ENCODE measurements at places on chromosomes 2 and 18.

GRCh38 chr2:241708879-241709278, 7.0 kb downstream of the ING5 start:
- no peak for DNase-seq

DNA sequence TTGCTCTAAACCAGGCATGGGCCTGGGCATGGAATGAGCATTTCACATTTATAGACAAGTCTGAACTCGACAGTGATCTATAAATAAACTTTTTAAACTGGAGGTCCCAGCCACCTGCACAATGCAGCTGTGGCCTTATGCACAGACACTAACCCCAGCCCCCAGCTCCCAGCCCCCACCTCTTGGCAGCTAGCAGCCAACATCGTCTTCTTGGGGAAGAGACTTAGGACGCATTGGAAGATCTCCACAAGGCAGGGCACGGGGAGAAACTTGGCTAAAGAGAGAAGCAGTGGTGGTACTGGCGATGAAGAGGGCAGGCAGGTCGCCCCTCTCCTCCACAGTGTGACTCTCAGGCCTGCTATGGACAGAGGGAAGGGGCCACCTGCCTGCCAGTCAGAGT, 213.2 kb downstream of the ANAPC1 start:
- no peak for DNase-seq

DNA sequence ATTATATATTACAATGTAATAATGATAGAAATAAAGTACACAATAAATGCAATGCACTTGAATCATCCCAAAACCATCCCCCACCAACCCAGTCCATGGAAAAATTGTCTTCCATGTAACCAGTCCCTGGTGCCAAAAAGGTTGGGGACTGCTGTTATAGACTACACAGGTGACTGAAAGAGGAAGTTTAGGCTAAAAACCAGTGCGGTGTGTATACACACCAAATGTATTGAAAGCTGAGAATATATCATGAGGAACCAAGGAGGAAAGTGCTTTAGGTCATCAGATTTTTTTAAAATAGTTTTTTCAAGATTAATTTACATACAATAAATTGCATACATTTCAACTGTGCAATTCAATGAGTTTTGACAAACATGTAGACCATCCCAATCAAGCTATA, 20.5 kb upstream of the C1D start:
- DNase-seq = no peak

DNA sequence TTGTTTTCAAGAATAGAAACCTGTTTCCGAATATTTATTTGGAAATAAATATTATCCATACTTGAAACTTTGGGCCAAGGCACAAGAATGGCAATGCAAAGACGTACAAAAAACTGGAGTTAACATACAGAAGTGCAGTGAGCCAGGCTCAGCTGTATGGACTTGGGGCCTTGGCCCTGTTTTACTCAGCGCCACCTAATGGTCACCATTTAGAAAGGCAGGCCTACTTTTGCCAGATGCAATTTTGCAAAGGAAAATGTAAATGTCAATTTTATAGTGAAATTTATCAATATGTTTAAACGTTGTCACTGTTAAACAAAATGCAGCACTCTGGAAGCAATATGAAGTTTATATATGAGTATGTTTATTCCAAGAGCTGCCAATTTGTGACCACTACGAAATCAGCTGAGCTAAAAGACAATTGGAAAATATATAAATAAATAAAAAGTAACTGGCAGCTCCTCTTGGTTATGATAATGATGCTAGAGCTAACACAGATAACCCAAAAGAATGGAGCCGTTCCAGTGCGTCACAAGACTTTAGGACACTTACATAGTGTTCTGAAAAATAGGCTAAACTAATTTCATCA, 155.0 kb downstream of the ARHGAP15 start:
- DNase-seq = peak; percentile 41

DNA sequence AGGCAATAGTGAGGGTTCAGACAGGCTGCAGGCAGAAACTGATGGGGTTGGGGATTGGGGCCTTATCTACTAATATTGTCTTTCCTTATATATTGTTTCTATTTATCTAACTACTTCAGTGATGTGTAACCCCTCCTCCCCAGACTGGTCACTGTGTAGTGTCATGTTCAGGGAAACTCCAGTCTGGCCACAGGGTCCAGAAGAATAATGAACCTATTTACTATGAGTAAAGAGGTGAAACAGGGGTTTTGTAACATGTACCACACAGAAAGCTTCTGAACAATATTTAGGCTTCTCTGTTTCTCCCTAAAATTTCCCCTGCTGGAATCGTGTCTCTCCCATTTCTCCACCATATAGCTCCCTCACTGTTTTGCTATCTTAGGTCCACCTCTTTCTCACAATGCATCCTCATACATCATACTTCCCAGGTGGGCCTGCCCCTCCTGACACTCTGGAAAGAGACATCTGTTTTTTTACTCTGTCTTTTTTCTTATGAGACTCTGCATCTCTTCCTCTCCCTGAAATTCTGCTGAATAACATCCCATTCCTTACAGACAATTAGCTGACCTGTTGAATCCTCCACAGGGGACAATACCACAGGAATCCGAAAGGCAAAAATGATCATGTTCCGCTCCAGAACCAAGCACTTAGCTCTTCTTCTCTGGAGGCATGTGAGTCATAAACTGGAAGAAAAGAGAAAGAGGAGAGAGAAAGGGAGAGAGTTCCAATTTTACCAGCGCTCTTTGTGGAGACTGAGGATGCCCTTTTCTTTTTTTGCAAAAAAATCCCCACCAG, 154.8 kb downstream of the ZEB2 start:
- no peak for DNase-seq

Data from CD4-positive, alpha-beta T cell treated with Interleukin-1 beta for 1 hour (primary cell).